ENCODE measurements at places on chromosomes 3 and 15.

GRCh38 chr3:125402639-125403038 lies 27.5 kb upstream of the ZNF148 start:
- no peak for DNase-seq

DNA sequence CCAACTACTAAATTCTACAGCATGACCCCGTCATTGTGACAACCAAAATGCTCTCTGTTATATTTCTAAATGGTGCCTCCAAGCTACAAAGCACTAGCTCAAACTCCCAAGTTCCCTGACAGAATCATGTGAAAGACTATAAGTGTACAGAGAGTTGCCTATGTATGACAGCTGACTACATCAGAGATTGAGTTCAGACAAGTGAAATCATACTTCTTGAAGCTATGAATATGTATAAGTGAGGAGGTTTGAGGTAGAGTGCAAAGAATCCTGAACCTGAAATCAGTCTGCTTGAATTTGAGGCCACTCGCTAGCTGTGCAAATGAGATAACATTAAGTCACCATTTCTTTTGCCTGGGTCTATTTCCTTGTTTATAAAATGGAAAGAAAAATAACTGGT lies 63.9 kb upstream of the TP63 start:
- DNase-seq = no peak

- no peak for DNase-seq
Measured at GRCh38 chr3:67030785-67031740, 33.0 kb downstream of the KBTBD8 start.

DNA sequence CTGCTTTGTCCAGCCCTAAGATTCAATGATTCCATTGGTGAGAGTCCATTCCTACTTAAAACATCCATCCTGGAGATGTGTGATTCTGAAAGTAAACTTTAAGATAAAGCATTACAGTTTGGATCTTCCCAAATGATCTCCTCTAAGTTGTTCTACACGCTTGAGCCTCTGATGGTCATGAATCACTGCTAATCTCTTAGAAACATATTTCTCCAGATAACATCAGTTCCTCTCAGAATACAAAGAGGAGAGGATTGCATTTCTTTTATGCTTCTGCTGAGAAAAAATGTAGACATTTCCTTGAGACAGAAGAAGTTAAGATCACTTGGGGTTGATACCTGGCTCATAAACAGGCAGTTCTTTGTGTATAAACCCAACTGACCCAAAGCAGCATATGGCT lies 281.2 kb upstream of the DPH6 start:
- no peak for DNase-seq

DNA sequence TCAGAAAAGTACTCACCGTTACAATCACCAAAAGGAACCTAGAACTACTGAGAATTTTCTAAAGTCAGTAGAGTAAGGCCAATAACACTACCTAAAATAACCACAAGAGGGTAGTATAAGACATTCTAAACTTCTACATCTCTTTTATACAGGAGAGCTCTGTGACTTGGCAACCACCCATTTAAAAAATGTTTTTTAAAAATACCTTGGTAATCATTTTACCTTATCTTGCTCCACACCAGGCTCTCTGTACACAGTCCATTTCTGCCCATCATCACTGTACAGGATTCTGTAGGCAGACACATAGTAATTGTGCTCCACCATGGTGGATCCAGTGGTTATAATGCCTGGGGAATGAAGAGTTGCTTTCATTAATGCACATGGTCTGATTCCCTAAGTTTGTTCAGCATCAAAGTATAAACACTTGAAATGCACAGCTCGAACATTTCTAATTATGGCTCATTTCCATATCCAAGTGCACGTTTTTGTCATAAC lies 54.5 kb downstream of the ST3GAL6 start:
- DNase-seq = peak; percentile 36

DNA sequence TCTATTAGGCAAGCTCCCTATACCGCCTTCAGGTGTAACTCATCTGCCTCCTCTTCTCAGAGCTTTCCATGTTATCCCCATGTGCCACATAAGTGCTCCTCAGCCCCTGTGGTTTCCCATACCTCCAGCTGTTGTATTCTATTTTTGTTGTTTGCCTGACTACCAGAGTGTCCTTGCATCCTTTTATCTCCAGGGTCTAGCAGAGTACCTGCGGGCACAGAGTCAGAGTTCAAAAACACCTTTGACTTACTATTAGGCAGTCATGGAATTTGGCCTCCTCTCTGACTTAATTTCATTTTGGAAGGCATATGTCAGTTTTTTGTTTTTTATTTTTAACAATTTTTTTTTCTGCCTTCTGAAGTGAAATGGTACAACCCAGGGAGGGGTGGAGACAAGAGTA lies 7.1 kb downstream of the GPR87 start:
- no peak for DNase-seq

DNA sequence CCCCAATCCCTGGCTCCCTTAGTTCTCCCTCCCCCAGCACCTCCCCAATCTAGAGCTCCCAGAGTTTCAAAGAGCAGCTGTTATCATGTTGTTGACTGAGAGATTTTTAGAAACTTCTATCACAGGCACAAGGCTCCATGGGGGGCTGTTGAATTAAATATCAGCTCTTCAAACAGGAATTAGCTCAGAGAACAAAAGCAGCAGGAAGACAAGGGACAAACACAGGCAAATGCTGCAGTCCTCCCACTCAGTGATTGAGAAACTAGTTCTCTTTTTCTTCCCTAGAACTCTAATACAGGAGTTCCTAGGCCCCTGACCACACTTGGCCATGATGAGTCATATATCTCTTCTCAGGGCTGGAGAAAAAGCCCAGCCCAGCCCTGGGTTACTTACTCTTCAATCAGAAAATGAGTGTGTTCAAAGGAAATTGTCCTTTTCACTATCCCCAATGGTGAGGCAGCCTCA lies 262.1 kb downstream of the IGSF11 start:
- no peak for DNase-seq

- DNase-seq = no peak
Measured at GRCh38 chr15:78067328-78068228, 9.9 kb downstream of the TBC1D2B start.
